ENCODE measurements at places on chromosomes 4 and X.

- no peak for DNase-seq
Observed at GRCh38 chr4:88143504-88143903, 14.9 kb downstream of the ABCG2 start.

GRCh38 chr4:78707268-78707667 lies 68.9 kb upstream of the BMP2K start:
- DNase-seq: no peak

DNA sequence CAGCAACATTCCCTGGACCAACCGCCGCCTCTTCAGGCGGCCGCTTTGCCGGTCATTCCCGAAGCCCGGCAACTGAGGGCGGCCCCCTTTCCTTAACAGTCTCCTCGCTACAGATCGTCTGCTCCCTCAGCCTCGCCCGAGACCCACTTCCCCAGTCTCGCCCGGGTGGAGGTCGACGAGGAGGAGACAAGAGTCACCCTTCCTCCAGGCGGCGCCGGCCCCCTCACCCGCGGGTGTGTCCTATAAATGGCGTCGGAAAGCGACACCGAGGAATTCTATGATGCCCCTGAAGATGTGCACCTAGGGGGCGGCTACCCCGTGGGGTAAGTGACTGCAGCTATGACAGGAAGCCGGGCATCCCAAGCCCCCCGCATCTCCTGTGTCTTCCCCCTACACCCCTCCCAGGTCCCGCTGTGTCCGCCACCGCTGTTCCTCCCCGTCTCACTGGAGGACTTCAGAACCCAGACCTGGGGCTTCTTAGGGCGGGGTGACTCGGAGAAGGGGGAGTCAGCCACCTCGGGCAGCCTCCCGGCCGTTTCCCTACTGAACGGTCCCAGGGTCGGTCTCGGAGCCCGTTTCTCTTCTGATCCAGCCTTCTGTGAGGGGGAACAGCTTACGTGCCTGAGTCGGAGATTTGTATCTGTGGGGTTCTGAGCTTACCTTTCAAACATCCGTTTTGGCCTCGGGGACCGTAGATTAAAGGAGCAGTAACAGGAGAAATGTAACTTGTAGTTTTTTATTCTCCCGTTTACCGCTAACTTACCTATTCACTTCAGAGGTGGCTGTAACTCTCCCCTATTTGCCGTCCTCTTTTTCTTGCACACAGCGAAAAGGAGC lies 570 bp downstream of the WDR44 start:
- DNase-seq: no peak

GRCh38 chrX:123610915-123611314 lies 121.9 kb downstream of the THOC2 start:
- DNase-seq: no peak

DNA sequence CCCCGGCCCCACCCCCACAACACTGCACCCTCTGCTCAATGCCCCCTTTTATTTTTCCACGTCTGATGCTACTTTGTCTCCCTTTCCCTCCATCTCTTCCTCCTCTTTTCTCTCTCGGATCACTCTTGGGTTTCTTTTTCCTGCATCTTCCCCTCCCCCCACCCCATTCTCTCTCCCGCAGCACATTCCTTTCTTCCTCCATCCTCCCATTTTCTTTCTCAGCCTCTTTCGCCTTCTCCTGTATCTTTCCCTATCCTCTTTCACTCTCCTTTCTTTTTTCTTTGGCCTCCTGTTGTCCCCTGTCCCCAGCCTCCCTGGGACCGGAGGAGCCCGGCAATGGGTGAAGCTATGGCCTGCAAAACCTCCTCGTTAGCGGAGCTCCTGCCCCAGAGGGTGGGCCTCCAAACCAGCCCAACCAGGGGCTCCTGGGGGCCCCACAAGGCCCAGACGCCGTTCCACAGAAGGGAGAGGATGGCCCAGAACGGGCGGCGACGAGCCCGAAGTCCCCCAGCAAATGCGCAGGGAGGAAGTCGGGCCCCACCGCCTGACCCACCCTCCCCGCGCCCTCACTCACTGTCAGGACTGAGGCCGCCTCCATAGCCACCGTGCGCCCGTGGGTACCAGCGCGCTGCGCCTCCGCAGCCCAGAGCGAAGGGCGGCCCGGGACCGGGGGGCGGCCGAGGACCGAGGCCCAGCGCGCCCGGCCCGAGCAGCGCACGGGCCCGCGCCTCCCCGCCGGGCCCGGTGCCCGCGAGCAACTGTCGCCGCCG lies 807 bp downstream of the HMX1 start:
- DNase-seq: no peak

- DNase-seq: peak; percentile 88
Observed at GRCh38 chrX:72123471-72124185, 8.1 kb downstream of the RTL5 start.

GRCh38 chr4:39323821-39324220 lies 42.3 kb downstream of the RFC1 start:
- DNase-seq: no peak

DNA sequence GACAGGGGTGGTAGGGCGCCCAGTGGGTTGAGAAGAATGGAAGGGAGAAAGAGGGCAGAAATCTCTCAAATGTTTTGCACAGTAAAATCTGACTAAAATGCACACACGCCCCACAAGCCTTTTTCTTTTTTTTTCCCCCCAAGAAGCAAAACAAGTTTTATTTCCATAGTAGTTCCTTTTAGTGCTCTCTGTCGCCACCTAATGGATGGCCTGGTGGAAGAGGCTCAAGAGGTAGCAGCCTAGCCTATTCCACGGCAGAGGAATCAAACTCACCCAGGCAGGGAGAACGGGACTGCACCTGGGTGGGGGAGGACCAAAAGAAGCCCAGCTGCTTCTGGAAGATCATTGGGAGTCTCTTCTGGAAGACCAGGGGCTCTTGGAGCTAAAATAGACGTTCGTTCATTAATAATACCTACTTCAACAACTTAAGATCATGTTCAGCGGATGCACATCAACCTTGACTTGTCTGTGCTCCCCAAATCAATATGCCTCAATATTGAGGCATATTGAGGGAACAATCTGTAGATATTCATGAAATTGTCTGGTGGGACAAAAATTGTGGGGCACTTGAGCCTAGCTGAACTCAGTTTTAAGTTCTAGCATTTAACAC lies 31.6 kb upstream of the IRAK1 start:
- DNase-seq: peak; percentile 71

- no peak for DNase-seq
Observed at GRCh38 chr4:104395168-104395614, 99.5 kb downstream of the CXXC4 start.

DNA sequence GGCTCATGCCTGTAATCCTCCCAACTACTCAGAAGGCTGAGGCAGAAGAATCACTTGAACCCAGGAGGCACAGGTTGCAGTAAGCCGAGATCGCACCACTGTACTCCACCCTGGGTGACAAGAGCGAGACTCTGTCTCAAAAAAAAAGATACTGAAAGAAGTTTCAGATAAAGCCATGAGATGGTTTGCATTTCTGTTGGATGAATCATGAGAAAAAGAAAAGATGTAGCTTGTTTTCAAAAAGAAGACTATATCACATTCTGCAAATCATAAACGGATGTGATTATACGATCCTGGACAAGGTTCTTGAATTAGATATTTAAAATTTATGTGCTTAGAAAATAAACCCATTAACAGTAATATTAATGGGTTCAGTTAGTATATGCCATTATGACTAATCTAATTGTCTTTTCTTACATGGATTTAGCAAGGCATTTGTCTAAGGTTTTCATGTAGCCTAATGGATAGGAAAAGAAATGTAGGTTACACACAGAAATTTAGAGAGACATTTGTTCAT lies 345.9 kb downstream of the SLC7A11 start:
- DNase-seq: no peak

DNA sequence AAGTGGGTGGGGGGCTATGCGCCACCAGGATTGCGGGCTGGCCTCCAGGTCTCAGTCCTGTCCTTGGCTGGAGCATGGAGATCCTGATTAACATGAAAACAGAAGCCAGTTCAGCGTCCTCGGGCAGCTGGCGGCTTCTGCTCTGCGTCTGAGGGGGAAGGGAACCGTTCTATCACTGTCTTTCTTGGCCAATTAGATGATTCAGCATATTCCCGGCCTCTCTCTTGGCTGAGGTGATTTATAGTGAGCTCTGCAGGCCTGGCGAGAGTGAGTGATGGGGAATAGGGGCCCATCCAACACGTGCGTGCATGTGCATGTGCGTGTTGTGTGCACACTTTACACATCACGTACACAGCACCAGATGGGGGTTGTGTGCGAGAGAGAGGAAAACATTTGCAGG lies 145.8 kb upstream of the ATP6AP2 start:
- peak; percentile 92 for DNase-seq

GRCh38 chr4:163558539-163559044 lies 64.1 kb downstream of the TMA16 start:
- DNase-seq: no peak

GRCh38 chrX:153966841-153967535 lies 4.6 kb downstream of the HCFC1 start:
- no peak for DNase-seq

DNA sequence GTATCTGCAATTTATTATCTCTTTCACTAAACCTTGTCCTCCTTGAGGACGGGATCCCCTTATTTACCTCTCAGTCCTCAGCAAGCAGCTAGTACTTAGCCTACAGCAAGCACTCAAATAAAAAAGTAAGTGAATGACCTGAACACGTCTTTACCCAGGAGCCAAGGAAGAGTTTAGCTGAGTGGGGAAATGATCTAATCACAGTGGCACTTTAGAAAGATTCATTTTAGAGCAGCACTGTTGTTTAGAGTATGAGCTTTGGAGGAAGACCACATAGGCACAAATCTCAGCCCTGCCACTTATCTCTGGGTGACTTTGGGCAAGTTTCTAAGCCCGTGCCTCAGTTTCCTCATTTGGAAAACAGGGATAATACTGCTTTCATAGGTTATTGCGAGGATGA lies 2.7 kb downstream of the FAM120C start:
- no peak for DNase-seq

DNA sequence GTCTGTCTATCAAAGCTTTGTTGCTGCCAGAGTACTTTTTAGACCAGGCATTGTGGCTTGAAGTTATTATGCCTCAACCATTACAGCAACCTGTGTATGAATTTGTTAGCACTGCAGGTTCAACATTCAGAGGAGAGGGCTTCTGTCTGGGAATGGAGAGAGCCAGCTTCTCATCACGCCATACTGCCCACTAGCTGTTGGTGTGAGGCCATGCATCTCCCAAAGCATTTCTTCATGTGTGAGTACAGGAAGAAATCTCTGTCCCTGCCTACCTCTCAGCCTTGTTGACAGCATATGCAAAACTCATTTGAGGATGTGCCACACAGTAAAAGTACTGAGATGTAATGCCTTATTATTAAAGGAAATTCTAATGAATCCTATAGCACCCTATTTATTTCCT lies 76.9 kb upstream of the PPARGC1A start:
- no peak for DNase-seq

DNA sequence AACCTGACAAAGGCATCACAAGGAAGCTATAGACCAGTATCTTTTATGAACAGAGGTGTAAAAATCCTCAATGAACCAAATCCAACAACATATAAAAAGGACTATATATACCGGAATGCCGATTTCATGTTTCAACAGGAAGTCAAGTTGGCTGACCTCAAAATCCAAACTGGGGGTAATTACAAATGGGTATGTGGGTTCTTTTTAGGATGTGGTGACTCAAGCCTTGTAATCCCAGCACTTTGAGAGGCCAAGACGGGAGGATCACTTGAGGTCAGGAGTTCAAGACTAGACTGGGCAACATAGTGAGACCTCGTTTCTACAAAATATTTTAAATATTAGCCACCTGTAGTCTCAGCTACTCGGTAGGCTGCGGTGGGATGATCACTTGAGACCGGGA lies 10.4 kb downstream of the PRSS48 start:
- no peak for DNase-seq

DNA sequence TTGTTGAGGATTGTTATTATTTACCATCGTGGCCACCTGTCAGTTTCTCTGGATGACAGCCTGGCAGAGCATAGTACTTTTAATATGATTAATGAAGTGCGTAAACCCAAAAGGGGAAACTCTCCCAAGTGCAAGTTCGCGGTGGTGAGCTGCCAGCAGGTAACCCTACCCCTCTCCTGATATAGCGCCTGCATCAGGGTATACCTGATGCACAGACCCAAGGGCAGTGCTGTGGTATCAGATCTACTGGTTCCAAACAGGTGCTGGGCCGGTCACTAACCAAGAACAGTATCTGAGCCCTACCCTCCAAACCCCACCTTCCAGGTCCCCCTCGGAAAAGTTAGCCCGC lies 1.6 kb downstream of the RNF150 start:
- no peak for DNase-seq

GRCh38 chr4:38949411-38950051 lies 81.9 kb downstream of the FAM114A1 start:
- DNase-seq: peak; percentile 57

DNA sequence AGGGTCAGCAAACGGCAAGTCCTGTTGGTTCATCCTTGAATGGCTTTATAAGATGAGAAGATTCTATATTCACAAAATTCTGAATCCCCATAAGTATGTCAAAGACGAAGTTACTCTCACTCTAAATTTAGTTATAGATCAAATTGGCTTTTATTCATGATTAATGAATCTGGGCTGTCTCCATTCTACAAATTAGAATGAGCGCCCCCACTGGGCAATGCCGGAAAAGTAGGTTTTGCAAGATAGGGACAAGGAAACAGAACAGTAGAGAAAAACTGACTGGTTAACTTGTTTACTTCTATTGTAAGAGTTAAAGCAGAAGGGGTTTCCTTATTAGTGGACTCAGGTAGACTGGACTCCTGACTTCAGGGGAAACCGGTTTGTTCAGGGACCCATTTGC lies 100.3 kb downstream of the F11 start:
- DNase-seq: no peak

DNA sequence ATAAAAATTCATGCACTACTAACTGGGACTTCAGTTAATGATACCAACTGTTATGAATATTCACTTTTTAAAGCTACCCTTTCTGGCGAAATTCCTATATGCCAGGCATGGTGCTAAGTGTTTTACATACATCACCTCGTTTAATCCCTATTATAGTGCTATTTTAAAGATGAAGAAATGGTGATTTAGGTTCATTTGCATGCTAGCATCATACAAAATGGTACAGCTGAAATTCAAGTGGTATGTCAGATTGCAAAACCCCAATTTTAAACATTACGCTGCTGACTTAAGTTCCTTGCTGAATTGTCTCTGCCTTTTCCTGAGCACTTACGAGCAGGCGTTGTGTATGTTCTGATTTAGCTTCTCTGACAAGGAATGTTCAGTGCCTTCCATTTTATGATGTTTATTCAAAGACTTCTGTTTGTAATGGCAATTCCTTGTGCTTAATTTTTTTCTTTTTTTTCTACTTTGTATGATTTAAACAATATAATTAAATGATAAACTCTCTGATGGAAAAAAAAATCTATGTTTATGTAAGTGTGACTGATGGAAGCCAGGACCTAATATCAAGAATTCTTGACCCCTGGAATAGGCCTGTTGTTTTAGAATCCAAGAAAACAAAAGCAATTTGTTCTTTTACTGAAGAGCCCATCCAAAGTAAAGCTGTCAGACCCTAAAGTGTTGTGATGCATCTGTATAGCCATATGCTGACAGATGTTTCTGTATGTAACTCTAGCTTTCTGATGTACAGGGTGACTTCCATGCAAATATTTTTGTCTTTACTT lies 148.1 kb downstream of the PCDH7 start:
- DNase-seq: no peak

All from islet precursor cell (in vitro differentiated cells).